ENCODE measurements at places on chromosomes 2 and 18.

DNA sequence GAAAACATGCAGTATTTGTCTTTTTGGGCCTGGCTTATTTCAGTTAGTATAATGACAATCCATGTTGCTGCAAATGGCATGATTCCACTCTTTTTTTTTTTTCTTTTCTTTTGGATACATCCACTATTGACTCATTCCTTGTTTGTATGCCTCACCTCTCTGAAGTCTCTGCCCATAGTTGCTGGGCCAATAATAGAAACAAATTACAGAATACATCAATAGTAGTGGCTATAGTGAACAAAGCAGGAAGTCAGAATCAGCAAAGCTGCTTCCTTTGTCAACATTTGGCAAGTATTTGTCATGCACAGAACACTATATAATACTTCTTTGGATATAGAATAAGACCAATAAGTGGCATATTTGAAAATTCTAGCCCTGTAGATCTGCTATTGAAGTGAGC lies 609.7 kb downstream of the STK39 start:
- no peak for DNase-seq

DNA sequence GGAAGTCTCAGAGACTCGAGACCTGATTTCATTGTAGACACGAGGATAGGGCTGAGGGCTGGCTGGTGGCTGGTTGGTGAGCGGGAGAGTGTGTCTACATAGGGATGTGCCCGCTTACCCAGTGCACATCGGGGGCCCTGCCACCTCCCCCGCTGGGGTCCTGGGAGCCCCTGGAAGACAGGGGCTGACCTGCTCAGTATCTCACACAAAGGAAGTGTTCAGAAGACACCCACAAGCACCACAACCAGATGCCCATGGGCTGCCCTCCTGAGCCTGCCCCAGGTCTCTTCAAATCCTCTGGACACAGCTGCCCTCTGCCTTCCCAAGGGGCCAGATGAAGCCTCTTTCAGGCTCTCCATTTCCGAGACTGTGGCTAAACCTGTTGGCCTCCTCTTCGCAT lies 43.1 kb downstream of the MYCN start:
- DNase-seq = no peak

- DNase-seq = no peak
These were observed 476.1 kb downstream of the DCC start for GRCh38 chr18:52816121-52816520.

GRCh38 chr18:697800-698199 lies 14.6 kb downstream of the ENOSF1 start:
- DNase-seq = no peak

DNA sequence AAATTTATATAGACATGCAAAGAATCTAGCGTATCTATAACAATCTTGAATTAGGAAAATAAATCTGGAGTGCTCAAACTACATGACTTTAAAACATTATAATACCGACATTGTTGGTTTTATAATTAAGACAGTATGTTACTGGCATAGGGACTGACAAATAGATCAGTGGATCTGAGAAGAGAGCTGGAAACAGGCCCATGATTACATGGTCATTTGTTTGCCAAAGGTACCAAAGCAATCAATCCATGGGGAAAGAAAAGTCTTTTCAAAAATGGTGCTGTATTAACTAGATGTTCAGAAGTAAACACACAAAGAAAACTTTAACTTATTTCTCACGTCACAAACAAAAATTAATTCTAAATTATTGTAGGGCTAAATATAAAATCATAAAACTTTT lies 124.2 kb downstream of the BCL2L11 start:
- DNase-seq = no peak

- DNase-seq = no peak
These were observed 460.5 kb downstream of the TGIF1 start for GRCh38 chr18:3910512-3910911.

DNA sequence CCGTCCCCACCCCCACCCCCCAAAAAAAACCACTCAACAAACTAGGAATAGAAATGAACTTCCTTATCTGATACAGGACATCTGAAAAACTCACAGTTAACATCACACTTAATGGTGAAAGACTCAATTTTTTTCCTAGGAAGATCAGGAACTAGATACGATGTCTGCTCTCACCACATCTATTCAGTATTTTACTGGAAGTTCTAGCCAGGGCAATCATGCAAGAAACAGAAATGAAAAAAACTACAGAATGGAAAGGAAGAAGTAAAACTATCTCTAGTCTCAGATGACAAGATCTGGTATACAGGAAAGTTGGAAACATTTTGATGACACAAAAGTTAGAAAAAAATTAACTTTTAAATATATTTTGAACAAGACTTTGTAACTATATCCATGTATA lies 114.4 kb upstream of the FZD5 start:
- DNase-seq = no peak

- no peak for DNase-seq
These were observed 14.0 kb upstream of the ARID5A start for GRCh38 chr2:96522304-96523203.

- DNase-seq = no peak
These were observed 199.5 kb upstream of the STON1 start for GRCh38 chr2:48330430-48330829.

GRCh38 chr2:205177546-205177945 lies 504.8 kb upstream of the NRP2 start:
- no peak for DNase-seq

DNA sequence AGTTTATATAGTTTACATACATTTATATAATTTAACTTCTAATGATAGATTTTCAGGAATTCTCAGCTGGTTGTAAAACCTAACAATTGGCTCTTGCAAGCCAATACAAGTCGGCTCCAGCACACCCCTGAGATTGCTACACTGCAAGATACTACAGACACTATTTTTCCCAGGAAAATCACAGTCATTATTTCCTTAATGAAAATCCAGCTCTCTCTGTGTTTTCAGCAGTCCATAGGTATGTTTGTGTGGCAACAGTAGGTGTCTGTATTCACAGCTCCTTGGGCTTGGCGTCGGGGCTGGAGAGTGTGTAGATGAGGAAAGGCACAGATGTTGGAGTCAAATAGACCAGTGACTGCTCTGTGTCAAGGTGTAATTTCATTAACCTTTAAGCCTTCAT lies 78.7 kb upstream of the SPTBN1 start:
- DNase-seq = no peak

DNA sequence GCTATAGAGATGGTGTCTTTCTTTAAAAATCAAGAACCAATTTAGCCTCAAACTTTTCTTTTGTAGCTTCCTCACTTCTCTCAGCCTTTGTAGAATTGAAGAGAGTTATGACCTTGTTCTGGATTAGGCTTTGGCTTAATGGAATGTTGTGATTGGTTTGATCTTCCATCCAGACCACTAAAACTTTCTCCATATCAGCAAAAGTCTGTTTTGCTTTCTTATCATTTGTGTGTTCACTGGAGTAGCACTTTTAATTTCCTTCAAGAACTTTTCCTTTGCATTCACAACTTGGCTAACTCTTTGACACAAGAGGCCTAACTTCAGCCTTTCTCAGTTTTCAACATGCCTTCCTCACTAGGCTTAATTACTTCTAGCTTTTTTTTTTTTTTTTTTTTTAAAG lies 193.1 kb downstream of the ACOXL start:
- DNase-seq = no peak

- no peak for DNase-seq
These were observed 63.8 kb downstream of the RTP5 start for GRCh38 chr2:241933179-241933911.

DNA sequence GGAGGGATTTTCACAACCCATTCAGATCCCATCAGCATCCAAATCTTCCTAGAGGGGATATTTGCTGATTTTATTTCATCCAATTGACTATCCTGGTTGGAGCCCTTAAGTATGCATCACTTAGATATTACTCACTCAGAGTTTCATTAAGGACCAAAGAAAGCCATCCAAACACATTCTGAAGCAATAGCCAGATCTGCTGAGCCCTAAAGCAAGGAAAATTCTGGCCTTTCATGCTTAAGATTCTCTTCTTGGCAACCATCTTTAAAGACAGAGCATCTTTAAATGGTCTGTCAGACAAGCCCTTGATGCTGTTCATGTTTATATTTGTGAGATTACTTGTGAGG lies 40.9 kb upstream of the C1D start:
- no peak for DNase-seq

GRCh38 chr18:47992976-47993375 lies 62.5 kb upstream of the SMAD2 start:
- no peak for DNase-seq

DNA sequence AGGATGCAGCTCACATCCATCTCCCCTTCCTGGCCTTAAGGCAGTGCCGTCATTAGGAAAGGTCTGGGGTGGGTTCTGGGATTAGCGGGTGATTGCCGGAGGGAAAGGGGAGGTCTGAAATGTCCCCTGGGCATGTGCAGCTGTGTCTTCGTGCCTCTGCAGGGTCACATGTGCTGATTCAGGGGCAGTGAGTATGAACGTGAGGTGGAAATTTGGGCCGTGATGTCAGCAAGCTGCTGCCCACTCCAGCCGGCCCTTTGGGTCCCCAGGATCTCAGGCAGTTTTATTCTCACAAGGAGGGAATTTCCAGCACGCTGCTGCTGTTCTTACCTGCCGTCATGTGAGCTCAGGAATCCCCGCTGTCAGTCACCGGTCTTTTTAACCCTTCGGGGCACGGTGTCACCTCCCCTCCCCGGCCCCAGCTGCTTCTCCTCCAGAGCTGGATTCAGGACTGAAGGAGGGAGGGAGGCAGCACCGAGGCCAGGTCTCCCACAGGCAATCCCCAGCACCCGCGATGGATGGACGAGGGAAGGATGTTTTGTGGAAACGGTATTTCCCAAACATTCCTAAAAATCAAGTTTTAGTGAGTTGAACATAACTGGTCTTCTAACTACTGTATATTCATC lies 23.5 kb downstream of the GPR35 start:
- DNase-seq = no peak

- DNase-seq = no peak
These were observed 149.0 kb upstream of the SP5 start for GRCh38 chr2:170566138-170566537.

DNA sequence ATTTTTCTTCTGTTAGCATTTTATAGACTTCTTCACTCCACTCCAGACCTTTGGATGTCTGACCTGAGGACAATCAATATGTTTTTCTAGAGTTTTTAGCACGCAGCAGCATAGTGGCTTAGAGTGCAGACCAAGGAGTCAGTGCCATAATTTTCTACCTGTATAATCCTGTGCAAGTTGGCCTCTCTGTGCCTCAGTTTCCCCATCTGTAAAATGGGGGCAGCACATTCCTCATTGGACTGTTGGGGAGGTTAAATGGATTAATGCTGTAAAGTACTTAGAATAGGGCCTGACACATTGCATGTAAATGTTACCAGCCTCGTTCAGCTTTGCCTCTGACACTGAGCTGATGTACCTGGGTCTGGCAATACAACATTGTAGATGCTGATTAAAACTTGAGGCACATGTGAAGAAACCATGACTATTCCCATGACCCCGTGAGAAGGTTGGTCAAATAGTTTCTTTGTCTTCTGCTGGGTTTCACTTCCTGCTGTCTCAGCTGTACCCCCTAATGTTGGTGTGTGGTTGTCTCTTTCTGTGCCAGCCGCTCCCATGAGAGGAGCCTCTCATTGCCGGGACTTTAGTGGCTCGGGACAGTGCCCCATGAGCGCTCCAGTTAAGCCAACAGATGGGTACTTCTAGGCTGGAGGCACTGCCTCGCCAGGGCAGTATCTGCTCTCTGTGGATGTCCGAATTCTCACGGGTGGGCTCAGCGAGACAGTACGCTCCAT lies 125.3 kb downstream of the SH3RF3 start:
- DNase-seq = no peak

GRCh38 chr2:188285049-188285448 lies 6.6 kb upstream of the GULP1 start:
- no peak for DNase-seq

DNA sequence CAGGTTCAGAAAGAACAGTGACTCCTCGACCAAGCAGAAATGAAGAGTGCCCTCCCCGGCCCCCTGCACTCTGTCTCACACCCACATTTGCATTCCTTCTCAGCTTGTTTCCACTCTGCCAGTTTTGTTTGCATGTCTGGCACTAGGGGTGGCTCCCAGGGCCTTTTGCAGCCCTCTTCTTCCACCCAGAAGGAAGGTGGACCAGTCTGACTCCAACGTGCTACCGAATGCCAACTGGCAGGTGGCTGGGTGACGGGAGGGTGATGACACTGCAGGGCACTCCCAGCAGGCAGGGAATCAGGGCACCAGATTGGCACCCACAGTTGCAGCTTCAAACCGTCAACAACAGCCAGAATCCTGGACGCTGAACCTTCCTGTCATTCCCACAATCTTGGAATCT lies 371.1 kb downstream of the TXNL1 start:
- no peak for DNase-seq

- DNase-seq = peak; percentile 18
These were observed 9.6 kb upstream of the ALPK2 start for GRCh38 chr18:58638441-58638840.

- DNase-seq = no peak
These were observed 110.2 kb downstream of the ANTXR1 start for GRCh38 chr2:69123182-69123581.

- no peak for DNase-seq
These were observed 36.6 kb downstream of the CYP1B1 start for GRCh38 chr2:38039121-38039910.

DNA sequence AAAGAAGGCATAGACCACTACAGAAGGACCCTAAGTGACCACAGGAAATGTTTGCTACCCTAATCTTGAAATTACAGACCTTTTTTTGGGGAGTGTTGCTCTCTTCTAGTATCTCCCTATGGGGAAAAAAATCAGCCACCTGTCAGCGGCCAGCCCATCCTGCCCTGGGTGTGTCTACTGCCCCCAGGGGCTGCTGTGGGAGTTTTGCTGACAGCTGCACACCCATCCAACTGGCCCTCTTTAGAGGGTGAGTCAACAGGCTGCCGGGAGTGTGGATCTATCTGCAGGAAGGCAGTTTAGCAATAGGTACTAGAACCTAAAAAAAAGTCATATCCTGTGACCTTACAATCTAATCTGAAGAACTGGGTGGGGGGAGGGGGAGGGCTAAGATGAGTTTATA lies 796 bp upstream of the DYSF start:
- peak; percentile 95 for DNase-seq

DNA sequence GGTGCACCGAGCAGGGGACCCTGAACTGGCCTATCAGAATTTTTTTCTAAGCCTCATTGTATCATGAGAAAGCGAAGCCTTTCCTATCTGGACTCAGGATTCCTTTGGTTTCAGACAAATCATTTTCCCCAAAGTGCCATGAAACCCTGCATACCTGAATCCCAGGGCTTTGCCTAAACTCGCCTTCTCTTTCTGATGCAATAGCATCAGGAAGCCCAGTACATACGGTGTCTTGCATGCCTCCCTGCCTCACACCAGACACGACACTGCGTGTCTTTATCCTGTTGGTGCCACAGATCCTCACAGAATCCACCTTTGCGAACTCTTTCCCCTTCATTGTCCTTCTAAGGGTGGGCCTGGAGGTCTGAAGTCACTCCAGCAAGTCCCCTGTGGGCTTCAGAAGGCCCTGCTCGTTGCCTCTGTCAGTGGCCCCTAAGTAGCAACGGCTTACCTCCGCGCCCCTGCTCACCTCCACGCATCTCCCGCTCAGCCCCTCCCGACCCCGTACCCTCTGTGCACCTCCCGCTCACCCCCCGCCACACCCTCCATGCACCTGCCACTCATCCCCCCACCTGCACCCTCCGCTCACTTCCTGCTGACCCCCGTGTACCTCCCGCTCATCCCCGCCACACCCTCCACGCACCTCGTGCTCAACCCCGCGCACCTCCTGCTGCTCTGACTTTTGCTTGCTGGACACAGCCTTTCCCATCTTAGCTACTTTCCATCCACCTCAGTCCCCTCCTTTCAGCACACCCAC lies 83.4 kb downstream of the TPGS2 start:
- no peak for DNase-seq

- no peak for DNase-seq
These were observed 14.8 kb upstream of the SERTAD2 start for GRCh38 chr2:64668542-64668941.
